ENCODE measurements at places on chromosomes 13 and 19. TPM values are rescaled to one million over a fixed set of nuclear protein-coding genes. Genes with fewer than 3 reads are reported as not detected.

DNA sequence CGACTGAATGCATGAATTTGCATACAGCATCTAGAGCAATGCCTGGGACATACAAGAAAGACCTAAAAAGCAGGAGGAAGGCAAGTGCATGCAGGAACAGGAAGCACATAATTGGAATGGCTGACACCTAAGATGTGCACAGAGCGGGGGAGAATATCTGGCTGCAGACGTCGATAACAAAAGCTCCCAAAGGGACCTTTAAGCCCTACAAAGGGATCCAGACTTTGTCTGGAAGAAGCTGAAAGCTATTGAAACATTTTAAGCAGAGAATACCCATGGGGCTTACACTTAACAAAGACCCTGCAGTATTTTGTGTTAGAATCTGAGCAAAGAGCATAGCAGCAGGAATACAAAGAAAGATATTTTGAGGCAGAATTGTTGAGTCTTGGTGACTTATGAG is 107.4 kb upstream of the CLDN10 start:
- DNase-seq = no peak

GRCh38 chr13:99312493-99312883 is 5.3 kb upstream of the GPR183 start:
- DNase-seq = no peak

- peak; percentile 33 for DNase-seq
These were observed 1.1 kb downstream of the ARHGAP35 start for GRCh38 chr19:46861691-46862502.

DNA sequence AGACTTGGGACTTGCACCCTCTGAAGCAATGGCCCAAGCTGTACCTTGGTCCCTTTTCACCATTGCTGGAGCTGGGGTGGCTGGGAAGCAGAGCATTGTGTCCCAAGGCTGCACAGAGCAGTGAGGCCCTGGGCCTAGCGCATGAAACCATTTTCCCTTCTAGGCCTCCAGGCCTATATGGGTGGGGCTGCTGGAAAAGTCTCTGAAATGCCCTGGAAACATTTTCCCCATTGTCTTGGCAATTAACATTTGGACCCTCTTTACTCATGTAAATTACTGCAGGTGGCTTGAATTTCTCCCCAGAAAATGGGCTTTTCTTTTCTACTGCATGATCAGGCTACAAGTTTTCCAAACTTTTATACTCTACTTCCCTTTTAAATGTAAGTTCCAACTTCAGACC is 510.5 kb downstream of the SLITRK6 start:
- DNase-seq = no peak

- no peak for DNase-seq
These were observed 8.6 kb downstream of the PDX1 start for GRCh38 chr13:27928353-27928804.

DNA sequence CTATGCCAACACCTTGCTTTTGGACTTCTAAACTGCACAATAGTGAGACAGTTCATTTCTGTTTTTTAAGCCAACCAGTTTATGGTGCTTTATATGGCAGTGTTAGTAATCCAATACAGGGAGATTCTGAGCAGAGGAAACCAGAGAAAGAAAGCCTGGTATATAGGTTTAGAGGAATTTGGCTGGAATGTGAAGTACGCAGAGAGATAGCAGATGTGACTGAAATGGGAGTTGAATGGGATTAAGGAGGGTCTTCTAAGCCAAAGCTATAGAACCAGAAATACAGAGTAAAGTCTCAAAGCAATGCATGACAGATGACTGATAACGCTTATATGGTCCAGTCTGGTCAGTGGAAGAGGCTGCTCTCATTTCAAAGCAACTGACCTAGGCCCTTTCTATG is 453.7 kb downstream of the GPC6 start:
- no peak for DNase-seq

DNA sequence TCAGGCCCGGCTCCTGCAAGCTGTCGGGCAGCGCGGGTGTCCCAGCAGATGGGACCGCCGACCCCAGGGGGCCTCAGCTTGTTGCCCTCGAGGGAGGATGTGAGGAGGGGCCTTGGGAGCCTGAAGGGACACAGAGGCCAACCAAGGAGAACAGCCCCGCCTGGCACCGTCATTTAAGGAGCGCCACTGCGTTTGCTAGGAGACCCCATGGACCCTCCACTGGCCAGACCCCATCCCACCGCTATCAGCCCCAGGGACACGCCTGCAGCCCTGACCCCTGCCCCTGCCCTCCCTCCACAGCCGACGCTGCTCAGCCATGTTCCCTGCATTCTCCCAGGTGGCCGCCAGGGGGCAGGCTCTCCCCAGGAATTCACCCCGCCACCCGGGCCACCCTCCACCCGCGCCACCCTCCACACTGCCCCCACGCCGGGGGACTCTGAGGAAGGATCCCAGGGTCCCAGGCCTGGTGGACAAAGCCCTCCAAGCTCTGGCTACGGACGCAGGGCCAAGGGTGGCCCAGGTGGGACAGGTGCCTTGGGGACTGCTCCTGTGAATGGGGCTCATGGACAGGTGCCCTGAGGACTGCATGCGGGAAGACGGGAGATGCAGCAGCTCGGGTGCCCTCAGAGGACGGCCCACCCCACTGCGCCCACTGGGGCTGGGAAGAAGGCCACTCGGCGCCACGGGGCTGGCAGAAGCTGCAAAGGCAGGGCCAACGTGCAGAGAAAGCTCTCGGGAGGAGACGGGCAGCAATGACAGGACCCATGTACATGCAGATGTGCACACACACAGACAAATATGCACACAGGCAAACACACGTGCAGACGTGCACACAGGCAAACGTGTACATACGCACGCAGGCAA is 34.4 kb downstream of the PIP5K1C start:
- peak; percentile 46 for DNase-seq

- DNase-seq = no peak
These were observed 43.7 kb downstream of the TMEM255B start for GRCh38 chr13:113802761-113803160.

- DNase-seq = no peak
These were observed 42.1 kb downstream of the FOXO1 start for GRCh38 chr13:40624383-40624782.

GRCh38 chr19:46766569-46767317 is 20.5 kb upstream of the STRN4 start:
- peak; percentile 27 for DNase-seq

DNA sequence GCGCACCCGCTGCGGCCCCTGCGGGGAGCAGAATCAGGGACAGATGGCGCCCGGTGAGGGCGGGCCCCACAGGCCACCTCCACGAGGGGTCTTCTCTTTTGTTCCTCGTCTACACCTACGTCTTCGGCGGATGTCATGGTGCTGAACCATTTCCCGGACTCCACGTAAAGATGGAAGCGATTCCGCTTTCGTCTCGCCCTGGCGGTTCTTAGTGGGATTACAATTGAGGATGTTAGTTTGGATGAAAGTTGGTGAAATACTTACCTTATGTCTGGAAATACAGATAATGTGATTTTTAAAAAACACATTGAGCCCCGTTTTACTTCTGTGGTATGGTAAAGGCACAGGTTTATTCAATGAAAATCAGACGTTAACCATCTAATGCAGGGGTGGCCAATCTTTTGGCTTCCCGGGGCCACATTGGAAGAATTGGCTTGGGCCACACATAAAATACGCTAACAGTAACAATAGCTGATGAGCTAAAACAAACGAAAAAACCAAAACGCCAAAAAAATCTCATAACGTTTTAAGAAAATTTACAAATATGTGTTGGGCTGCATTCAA is 1.4 kb upstream of the ZMYM5 start:
- peak; percentile 75 for DNase-seq

DNA sequence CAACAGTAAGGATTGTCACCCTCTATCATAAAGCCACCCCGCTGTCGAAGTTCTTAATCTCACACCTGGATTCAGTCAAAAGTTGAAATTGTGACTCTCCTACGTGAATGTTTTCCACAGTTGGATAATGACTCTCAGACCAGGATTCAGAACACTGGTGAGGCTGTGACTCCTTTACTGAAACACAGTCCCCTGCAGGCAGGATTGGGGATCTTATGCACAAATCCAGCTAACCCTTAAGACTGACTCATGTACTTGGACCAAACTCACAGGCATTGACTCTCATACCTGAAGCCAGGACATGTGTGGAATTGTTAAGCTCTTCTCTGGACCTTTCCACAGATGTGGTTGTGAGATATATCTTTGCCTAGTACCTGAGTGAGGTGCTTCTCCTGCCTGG is 46.8 kb downstream of the ZNF85 start:
- no peak for DNase-seq

DNA sequence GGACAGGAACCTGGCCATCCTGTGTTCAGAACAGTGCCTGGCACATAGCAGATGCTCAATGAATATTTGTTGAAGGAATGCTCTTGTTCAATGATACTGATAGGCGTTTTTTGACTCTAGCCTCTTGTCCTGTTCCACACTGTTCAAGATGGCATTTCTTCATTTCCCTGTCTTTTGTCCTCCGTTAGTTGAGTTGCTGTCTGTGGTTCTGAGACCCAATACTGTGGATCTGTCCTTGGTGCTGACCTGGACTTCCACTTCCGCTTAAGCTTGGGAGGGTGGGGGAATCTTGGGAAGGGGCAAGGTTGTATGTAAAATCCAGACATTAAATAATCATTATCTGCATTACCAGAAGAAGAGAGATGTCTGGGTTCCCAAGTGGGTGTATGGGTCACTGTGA is 8.3 kb upstream of the KCNN4 start:
- DNase-seq = peak; percentile 46

GRCh38 chr19:57319869-57320179 is 448 bp upstream of the ZNF543 start:
- DNase-seq = no peak

- no peak for DNase-seq
These were observed 204.5 kb downstream of the KCNRG start for GRCh38 chr13:50219743-50220142.

GRCh38 chr19:3610745-3611717 is 4.4 kb upstream of the TBXA2R start:
- DNase-seq = no peak

- DNase-seq = no peak
These were observed 30.3 kb downstream of the TDRD3 start for GRCh38 chr13:60427285-60427684.

- DNase-seq = peak; percentile 52
These were observed 1124.9 kb downstream of the EFNB2 start for GRCh38 chr13:105410602-105411001.

GRCh38 chr19:38878575-38879399 is 712 bp upstream of the RINL start:
- no peak for DNase-seq

DNA sequence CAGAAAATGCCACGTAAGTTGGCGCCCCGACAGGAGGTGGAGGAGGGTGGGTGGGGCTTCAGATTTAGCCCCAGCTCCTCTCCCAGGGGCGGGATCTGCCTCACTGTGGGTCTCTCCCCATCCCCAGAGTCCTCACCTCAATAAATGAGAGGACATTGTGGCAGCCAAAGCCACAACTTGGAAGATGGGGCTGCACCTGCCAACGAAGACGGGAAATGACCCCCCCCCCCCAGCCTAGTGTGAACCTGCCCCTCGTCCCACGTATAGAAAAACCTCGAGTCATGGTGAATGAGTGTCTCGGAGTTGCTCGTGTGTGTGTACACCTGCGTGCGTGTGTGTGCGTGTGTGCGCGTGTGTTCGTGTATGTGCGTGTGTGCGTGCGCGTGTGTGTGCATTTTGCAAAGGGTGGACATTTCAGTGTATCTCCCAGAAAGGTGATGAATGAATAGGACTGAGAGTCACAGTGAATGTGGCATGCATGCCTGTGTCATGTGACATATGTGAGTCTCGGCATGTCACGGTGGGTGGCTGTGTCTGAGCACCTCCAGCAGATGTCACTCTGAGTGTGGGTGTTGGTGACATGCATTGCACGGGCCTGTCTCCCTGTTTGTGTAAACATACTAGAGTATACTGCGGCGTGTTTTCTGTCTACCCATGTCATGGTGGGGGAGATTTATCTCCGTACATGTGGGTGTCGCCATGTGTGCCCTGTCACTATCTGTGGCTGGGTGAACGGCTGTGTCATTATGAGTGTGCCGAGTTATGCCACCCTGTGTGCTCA is 1.5 kb upstream of the TRAPPC5 start:
- no peak for DNase-seq

GRCh38 chr13:98300956-98301641 is 124.0 kb upstream of the RNF113B start:
- peak; percentile 46 for DNase-seq

- DNase-seq = peak; percentile 62
These were observed 4.8 kb downstream of the IER2 start for GRCh38 chr19:13154911-13155471.

GRCh38 chr13:18995259-18995873 is 186.3 kb downstream of the TUBA3C start:
- DNase-seq = no peak

DNA sequence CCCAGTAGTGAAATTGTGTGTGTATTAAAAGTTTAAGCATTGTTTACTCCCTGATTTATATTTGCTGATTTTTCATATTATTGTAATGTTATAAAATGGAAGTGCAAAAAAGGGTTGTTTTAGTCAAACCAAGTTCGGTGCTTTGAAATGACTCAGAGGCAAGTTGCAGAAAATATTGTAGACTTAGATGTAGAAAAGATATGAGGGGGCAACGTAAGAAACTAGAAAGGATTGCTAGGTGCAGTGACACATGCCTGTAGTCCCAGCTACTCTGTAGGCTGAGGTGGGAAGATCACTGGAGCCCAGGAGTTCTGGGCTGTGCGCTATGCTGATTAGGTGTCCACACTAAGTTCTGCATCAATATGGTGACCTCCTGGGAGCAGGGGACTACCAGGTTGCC is 16.1 kb upstream of the LPAR6 start:
- DNase-seq = no peak

CLEC17A gene
- 0.07 TPM for polyA plus RNA-seq

PRRG2 gene
- polyA plus RNA-seq = 2.9 TPM

LYPD5 gene
- 0.28 TPM for polyA plus RNA-seq

CD79A gene
- 0.32 TPM for polyA plus RNA-seq

C19orf73 gene
- polyA plus RNA-seq = 2.5 TPM

AP1M2 gene
- polyA plus RNA-seq = not detected

PTPRH gene
- 0.10 TPM for polyA plus RNA-seq

ZNF91 gene
- 8.7 TPM for polyA plus RNA-seq

ATXN8OS gene
- not detected for polyA plus RNA-seq

UBL5 gene
- polyA plus RNA-seq = 839 TPM

ANKRD10 gene
- polyA plus RNA-seq = 43.8 TPM

KCTD12 gene
- polyA plus RNA-seq = 86.0 TPM

MARCHF2 gene
- polyA plus RNA-seq = 91.9 TPM

MYDGF gene
- polyA plus RNA-seq = 358 TPM

FFAR1 gene
- polyA plus RNA-seq = not detected

MADCAM1 gene
- polyA plus RNA-seq = 0.07 TPM

PEX11G gene
- 1.9 TPM for polyA plus RNA-seq

LRFN3 gene
- 5.8 TPM for polyA plus RNA-seq

Measured in endothelial cell of umbilical vein (primary cell).